ENCODE measurements at places on chromosomes 2 and 18. TPM values are rescaled to one million over a fixed set of nuclear protein-coding genes. Genes with fewer than 3 reads are reported as not detected.
A peak's percentile ranks its signal among the peaks of the same experiment; 100 is the strongest.

DNA sequence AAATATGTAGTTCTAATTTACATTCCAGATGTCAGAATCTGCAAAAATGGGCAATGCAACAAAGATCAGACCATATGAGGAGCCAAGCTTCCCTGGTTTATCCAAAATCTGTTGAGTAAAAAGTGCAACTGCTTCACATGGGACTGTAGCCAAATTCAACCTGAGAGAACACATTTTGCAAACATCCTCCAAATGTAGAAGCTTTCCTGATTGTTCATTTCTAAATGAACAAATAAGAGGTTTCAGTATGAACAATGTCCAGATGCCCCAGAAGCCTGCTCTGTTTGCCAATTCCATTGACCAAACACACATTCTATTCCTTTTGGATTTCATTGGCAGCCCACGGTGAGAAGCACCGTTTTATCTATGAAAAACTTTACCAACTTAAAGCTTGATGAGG is 117.9 kb upstream of the OSR1 start:
- no peak for DNase-seq

Gene FBXO41
- total RNA-seq = 20.1 TPM

DNA sequence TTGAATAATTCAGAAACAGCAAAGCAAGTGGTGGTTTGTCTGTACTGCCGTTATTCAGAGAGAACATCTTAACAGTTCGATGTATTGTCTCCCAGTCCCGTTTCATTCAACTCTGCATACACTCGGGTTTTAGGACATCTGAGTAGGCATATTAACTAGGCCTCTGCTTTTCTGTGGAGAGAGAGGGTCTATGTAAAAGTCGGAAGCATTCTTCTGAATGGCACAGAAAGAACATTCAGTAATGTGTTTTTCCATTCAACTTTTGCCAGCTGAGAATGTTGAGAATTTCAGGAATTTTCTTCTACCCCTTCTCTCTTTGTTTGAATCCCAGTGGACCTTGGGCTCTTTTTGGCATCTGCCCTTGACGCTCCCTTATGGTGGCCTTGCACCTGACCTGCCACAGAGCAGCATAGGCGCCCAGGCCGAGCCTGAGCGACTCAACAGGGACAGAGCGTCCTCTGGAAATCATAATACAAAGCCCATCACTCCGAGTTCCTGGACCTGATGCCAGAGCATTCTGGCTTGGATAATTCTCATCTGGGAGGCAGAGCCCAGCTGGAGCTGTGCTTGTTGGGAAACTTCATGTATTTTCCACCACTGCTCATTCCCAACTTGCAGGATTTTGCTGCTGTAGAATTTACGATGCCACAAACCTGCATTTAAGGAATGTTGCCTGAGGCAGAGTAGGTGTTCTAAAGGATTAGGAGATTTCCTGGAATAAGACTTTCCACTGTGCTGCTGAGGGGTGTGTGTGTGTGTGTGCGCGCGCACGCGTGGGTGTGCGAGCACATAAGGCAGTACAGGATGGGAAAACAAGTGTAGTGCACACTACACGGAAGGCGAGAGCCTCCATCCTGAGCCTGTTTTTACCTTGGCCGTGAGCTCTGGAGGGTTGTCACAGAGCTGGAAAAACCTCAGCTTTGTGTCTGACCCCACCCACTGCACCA is 77.2 kb upstream of the TXNDC2 start:
- no peak for DNase-seq

DNA sequence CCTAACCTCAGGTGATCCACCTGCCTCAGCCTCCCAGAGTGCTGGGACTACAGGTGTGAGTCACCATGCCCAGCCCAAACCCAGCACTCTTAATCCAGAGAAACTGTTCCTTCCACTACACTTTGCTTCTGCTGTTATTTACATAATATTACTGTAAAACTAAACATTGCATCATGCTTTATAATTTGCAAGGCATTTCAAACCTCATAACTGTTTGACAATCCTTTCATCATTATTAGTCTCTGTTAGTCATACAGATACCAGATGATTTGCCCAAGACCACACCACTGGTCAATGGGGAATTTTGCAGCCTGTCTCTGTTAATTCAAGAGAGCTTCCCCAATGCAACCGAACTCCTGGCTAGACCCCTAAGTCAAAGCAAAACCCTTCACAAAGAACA is 338.3 kb downstream of the ALK start:
- no peak for DNase-seq

GRCh38 chr2:172836827-172837226 is 101.2 kb downstream of the RAPGEF4 start:
- no peak for DNase-seq

DNA sequence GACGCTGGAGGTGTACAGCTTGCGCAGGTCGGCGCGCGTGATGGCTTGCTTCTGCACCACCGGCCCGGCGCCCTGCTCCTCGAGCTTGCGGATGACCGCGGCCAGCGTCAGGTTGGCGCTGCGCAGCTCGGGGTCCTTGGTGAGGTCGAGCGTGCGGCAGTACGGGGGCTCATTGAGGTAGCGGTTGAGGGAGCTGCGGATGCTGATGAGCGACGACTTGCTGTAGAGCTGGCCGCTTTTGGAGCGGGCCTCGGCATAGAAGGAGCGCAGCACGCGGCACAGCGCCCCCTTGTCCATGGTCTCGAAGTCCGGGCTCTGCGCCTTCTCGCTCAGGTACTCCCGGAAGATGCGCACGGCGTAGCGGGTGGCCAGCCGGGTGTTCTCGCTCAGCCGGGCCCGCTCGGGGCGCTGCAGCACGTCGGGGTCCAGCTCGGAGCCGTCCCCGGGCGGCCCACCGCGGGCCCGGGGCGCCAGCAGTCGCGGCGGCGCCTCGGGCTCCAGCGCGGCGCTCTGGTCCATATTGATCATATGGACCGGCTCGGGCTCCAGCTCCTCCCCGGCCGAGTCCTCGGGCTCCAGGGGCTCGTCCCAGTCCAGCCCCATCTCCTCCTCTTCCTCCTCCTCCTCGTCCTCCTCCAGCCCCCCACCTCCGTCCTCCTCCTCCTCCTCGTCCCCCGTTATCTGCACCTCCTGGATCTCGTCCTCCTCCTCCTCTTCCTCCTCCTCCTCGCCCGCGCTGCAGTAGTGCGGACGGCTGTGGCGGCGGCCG is 523 bp downstream of the KCTD1 start:
- peak; percentile 95 for DNase-seq

Gene ZAP70
- total RNA-seq = 1.9 TPM

DNA sequence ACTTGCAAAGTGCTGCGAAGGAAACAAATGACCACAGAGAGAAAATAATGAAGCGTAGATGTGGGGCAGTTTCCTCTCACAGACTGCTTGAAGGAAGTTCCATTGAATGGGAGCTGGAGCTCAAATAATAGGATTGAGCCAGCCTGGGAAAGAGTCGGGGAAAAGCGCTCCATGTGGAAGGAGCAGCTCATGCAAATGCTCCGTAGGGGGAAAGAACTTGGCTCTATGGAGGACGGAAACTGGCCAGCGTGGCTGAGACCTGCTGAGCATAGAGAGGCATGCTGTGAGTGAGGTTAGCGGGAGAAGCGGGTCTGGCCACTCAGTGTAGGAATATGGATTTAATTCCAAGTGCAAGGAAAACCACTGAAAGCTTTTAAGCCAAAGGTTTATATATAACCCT is 28.6 kb upstream of the VIT start:
- DNase-seq = no peak

- no peak for DNase-seq
Observed at GRCh38 chr2:127104166-127104660, 2.7 kb downstream of the BIN1 start.

DNA sequence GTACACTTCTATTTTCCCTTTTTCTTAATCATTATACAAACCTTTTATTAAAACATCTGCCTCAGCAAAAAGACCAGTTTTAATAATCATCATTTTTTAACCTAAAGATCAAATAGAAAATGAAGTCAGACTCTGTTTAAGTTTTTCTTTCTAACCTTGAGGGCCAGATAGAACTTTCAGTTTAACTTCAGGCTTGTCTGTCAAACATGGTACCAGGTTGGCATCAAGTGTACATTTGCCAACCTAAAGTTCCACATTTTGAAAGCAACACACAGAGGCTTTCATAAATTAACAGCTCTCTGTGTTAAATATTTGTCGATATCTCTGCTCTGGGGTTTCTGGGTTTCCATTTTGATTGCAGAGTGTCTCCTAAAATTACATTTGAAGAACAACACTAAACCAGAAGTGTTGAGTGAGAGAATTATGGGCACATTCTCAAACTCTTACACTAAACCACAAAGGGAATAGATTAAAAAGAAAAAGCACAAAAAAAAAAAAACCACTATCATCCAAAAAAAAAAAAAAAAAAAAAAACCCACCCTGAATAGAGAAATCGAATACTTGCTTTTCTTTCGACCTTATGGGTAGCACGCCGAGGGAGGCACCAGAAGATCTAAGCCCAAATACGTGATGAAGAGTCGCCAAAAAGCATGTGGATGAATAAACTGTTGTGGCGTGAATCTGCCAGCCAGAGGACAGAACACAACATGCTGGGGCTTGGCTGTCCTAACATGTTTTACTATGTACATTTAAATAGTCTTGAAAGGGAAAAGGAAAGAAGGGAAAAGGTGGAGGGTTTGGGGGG is 166.2 kb downstream of the TCF4 start:
- no peak for DNase-seq

DNA sequence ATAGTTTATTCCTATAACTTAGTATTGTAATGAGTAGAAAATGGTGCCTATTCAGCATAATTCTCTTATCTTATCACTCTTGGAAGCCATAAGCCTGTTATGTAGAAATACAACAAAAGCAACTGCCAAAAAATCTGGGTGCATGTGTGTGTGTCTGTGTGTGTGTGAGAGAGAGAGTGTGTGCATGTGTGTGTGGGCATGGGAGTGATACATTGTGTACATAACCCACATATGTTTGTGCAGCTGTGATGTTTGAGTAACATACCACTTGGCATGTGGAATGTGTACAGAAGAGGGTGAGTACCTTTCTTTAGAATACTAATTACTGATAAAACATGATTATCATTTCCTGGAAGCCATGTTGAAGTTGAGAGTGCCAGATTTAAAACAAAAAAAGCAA is 642.3 kb upstream of the SYT4 start:
- no peak for DNase-seq

Gene PLEKHH2
- total RNA-seq = 14.9 TPM

- no peak for DNase-seq
Observed at GRCh38 chr18:49416511-49416910, 43.9 kb downstream of the DYM start.

GRCh38 chr2:26144953-26145680 is 27.8 kb upstream of the GAREM2 start:
- DNase-seq = peak; percentile 90

- DNase-seq = no peak
Observed at GRCh38 chr2:219112651-219113338, 47.8 kb downstream of the NHEJ1 start.

Gene STK39
- total RNA-seq = 51.1 TPM

GRCh38 chr2:2324565-2325101 is 6.4 kb downstream of the MYT1L start:
- DNase-seq = no peak

DNA sequence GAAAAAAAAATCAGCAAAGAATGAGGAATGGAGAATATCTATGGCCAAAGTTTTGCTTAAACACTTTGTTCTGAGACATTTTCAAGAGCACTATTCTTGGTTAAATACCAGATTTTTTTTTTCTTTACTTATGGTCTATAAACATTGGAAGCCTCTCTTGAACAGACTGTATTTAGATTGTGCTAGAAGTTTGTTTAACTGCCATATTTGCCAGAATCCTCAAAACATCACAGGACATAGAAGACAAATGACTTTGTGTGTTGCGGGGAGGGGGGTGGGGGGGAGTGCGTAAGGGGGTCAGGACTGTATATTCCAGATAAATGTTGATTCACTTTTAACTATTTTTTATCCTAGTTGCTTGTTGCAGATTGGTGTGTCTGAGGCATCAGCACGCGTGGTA is 262.0 kb downstream of the MEIS1 start:
- peak; percentile 38 for DNase-seq

DNA sequence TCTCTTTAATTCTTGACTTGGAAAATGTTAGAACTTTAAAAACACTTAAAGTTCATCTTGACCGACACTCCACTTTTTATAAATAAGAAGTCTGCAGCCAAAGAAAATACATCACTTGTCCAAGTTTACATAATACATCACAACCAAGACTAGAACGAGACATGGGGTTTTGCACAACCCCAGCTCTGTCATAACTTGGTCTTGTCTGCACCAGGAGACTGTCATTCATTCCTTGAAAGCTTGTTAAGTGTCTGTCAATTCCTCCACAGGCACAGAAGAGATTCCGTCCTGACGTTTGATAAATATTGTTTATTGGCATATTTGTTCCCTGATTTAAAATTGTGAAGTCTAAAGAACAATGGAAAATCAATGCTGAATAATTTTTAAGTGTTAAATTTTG is 139.5 kb upstream of the SETBP1 start:
- DNase-seq = no peak

DNA sequence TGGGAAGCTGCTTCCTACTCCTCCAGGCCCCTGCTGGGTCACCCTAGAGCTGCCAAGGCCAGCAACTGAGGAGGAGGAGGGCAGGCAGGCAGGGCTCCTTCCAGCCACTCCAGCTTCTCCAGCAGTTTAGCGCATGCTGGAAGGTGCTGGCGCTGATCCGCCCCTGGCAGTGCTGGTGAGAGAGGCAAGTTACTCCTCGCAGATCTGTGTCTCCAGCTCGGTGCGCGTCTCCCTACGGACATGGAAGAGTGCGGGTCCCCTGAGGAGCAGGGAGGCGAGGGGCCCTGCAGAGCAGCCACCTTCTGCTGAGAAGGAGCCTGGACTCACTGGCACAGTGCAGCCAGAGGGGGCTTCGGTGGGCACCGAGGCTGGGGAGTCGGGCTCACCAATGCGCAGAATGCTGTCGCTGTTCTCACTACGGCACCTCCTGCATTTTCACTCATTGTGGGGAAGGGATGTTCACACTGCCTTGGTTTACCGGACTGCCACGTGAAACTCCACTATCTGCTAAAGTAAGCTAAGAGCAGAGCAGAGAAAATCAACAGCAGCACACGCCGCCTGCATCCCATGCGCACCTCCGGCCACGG is 206.0 kb downstream of the HDAC4 start:
- peak; percentile 70 for DNase-seq

GRCh38 chr2:120851116-120851773 is 115.6 kb downstream of the GLI2 start:
- no peak for DNase-seq

Gene TCF7L1
- 3.4 TPM for total RNA-seq

- no peak for DNase-seq
Observed at GRCh38 chr2:37389989-37390765, 45.7 kb downstream of the QPCT start.

DNA sequence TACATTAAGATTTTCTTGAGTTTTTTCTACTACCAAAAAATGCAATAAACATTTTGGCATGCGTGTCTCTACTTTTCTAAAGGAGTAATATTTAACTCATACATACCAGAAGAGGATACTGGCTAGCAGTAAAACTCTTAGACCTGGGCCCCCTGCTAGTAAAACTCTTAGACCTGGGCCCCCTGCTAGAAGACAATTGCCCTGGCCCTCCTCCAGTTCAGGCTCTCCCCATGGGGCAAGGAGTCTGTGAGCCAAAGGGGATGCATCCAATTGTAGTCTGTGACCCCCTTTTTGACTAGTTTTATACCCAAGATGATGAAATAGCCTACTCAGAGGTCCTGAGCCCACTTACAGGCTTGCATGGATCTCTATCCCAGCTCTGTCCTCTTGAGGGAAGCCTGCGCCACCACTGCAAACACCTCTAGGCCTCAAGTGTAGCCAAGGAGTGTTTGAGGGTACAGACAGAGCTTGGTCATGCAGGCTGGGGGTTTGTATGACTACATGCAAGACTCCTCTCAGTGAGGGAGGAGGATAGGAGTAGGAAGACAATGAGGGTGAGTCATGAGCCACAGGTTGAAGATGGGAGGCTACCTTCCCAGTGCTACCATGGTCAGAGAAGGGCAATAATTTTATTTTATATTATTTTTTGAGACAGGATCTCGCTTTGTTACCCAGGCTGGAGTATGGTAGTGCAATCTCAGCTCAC is 45.2 kb upstream of the PGAP1 start:
- DNase-seq = no peak

Data from spinal cord (tissue), 10 donors.